ENCODE measurements at places on chromosomes 2 and 18.

DNA sequence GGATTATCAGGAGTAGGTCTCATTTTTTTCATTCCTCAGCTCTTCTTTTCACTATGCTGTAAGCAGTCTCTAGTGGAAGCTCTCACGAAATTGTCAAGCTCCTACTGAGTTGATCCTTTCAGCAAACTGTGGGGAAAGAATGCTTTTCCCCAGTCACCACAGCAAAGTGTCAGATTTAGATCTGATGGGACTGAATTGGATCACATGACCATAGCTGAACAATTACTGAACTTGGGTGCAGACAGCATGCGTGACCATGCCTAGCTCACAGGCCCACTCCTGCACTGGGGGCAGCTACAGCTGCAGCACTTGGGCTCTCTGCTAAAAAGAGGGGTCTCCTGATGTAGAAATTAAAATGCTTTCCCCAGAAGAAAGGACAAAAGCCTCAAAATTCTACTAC, 3.1 kb downstream of the ARHGAP15 start:
- DNase-seq: no peak

DNA sequence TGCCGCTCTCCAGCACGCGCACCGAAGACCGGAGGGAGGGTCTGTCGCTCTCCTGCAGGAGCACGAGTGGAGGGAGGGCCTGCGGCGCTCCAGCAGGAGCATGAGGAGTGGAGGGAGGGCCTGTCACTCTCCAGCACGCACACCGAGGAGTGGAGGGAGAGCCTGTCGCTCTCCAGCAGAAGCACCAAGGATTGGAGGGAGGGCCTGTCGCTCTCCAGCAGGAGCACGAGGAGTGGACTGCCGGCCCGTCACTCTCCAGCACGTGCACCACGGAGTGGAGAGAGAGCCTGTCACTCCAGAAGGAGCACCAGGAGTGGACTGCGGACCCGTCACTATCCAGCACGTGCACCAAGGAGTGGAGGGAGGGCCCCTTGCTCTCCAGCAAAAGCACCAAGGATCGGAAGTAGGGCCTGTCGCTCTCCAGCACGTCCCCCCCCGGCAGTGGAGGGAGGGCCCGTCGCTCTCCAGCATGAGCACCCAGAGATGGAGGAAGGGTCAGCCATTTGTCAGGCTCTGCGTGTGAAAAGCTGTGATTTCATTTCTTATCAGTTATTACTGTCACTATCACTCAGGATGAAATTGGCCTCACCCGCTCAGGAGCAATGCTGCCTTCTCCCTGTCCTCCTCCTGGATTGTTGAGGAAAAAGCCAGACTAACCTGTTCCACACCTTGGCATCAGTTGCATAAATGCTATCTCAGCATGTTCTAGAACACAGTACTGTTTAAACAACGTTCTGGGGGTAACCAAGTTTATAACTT, 35.9 kb downstream of the ADI1 start:
- no peak for DNase-seq

GRCh38 chr18:3872641-3873040, 422.7 kb downstream of the TGIF1 start:
- no peak for DNase-seq

DNA sequence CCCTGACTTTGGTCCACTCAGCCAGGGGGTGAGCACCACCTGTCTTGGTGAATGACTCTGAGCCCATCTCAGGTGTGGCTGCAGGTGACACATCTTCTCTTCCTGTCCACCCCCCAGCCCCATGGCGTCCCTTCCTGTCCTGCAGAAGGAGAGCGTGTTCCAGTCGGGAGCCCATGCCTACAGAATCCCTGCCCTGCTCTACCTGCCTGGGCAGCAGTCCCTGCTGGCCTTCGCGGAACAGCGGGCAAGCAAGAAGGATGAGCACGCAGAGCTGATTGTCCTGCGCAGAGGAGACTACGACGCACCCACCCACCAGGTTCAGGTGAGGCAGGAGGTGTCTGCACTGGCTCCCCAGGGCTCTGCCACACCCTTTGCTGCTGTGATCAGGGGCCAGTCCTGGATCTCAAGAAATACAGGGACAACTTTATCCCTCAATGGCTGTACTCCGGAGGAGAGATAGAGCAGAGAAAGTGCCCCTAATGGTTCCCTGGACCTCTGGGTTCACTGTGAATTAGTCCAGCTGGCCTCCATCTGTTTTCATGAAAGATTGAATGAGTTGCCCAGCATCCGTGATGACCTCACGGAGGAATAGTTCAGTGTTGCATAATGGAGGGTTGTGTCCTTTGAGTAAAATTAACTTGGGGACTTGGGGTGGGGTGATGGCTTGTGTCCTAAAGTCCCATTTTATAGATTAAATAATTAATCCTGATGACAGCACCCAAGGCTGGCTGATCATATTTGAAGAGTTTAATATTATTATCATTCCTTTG, at the start of gene NEU2:
Gene NEU2, plus strand, starts transcription at position 122 of the 770 bp plus-strand sequence. Its CDS starts 0 bp downstream, at position 122.
- DNase-seq: no peak

- DNase-seq: no peak
These were observed 218.2 kb downstream of the ARL4C start for GRCh38 chr2:234278556-234279255.

- DNase-seq: no peak
These were observed 142.7 kb downstream of the PTGR3 start for GRCh38 chr18:75066021-75066880.

DNA sequence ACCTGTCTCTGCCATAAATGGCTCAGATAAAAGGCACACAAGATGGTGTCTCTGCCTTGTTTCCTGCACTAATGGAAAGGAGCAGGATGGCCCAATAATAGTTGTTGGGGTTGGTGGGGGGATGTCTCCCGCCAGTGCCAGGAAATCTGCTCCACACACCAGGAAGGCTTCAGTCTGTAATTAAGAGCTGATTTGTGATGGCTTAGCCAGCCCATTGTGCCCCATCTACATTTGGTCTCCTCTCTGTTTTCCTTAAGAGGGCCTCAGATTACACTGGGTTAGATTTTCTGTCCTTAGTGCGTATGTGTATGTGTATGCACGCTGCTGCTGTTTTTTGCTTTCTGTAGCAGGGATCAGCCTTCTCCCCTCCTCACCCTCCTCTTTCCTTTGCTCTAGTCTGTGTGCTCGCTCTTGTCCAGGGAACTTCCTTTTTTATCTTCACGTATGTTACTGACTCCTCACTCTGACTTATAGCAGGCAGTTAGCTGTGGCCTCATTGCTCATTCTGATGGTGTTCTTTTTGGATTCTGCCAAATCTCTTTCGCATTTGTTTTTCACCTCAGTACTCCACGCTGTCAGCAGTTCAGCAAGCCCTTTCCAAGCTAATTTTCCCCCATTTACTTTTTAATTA, 33.4 kb upstream of the MGAT5 start:
- DNase-seq: no peak

- no peak for DNase-seq
These were observed 2.2 kb downstream of the MMADHC start for GRCh38 chr2:149585166-149585885.

DNA sequence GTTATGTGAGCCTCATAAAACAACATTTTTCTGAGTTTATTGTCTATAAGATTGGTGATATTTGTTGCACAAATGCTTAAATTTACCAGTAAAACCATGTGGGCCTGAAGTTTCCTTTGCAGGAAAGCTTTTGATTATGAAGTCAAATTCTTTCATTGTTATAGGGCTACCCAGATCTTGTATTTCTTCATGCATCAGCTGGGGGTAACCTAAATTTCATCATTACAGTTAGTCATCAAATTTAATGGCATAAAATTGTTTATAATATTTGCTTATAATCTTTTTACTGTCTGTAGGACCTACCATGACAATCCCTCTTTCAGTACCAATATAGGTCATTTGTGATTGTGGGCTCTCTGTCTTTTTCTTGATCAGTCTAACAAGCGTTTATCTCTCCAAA, 47.8 kb downstream of the SMAD2 start:
- DNase-seq: no peak

Data from activated T-cell treated with anti-CD3 and anti-CD28 coated beads for 24 hours (primary cell).